ENCODE measurements at places on chromosomes 1 and 21.

- DNase-seq: peak; percentile 84
These were observed 287.3 kb upstream of the SGIP1 start for GRCh38 chr1:66246351-66247269.

- no peak for DNase-seq
These were observed 93.0 kb upstream of the TTC34 start for GRCh38 chr1:2894381-2895041.

GRCh38 chr1:154945962-154946850 is 9.7 kb upstream of the PMVK start:
- no peak for DNase-seq

- DNase-seq: no peak
These were observed 595 bp downstream of the IL10RB start for GRCh38 chr21:33266789-33267135.

DNA sequence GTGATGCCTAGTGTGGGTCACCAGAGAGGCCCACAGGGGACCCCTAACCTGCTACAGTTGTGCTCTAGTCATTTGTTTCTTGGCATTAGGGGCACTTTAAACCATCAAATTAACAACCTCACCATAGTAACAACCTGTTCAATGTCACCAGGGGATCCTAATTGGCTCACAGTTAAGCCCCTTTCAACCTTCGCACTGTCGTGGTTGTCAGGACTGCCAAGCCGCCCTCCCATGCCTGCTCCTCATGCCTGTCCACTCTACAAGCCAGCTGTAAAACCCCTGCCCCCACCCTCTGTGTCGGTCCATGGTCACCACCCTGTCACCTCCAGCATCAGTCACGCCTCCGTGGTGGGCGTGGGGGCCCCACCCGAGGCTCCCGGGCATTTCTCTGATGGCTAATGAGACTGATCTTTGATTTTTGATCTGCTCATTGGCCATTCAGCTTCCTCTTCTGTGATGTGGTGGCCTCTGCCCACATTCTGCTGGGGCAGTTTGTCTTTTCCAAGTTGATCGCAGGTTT is 96.6 kb downstream of the WDR4 start:
- DNase-seq: no peak

DNA sequence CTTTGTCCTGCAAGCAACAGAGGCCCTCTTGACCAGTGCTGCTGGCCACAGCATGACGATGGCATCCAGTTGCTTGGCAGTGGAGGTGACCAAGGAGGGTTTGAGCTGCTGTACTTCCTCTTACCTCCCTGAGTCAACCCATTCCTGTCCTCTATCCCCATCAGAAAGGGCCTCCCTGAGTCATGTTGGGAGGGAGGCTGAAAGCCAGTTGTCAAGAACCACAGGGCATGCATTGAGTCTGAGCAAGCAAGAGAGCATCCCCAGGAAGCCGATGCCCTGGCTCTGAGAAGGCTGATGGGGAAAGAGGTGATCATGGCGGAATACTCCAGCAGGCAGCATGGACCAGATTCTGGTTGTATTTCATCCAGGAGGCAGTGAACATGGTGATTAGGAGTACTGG is 69.6 kb downstream of the LACTBL1 start:
- DNase-seq: no peak

DNA sequence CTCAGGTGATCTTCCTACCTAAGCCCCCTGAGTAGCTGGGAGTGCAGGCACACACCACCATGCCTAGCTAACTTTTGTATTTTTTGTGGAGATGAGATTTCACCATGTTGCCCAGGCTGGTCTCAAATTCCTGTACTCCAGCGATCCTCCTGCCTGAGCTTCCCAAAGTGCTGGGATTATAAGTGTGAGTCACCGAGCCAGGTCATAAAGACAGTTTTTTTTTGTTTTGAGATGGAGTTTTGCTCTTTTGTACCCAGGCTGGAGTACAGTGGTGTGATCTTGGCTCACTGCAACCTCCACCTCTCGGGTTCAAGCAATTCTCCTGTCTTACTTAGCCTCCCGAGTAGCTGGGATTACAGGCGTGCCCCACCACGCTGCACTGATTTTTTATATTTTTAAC is 42.1 kb downstream of the KIF1B start:
- peak; percentile 21 for DNase-seq

GRCh38 chr1:119279456-119280381 is 88.9 kb upstream of the HAO2 start:
- DNase-seq: peak; percentile 47
